ENCODE measurements at places on chromosomes 6 and 20. TPM values are rescaled to one million over a fixed set of nuclear protein-coding genes. Genes with fewer than 3 reads are reported as not detected.

Gene ESR1
- total RNA-seq: 0.94 TPM

Gene FAM217A
- total RNA-seq: not detected

Gene C6orf118
- total RNA-seq: not detected

Gene E2F1
- total RNA-seq: 62.5 TPM

Gene RHAG
- not detected for total RNA-seq

Gene FAM209B
- total RNA-seq: 1.1 TPM

DNA sequence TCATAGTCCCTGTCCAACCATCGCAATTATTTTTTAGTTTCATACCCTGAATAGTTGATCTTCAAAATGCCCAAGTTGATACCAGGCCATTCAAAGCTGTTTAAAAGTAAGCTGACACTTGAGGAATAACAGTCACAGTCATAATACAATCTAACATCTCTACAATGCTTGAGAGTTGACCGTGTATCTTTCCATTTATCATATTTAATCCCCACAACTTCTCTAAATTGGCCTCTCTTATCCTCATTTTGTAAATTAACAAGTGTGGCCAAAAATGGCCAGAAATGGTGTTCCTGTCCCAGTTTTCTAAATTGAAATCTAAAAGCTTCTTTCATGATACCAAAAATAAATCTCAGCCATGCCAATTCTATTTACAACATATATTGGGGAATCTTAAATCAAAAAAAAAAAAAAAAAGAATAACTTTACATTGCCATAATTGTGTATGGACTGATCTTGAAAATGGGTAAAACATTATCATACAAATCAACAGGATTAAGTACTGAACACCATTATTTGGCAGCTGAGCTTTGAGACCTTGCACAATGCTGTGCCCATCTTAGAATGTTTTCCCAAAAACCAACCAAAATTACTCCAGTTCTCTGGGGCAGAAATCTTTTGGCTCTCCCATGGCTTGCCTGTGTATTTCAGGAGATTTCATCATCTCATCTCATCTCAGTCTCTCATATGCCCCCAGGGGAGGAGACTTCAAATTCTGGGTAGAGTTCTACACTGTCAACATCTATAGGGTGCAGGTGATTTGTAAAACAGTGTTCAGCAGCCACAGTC, 448.7 kb upstream of the JARID2 start:
- peaks cover 8% of the 10 kb centered on the region for H3K27me3 ChIP-seq
- H3K4me3 ChIP-seq: no peak overlapping the region
- no peak overlapping the region for H3K27ac ChIP-seq
- H3K4me1 ChIP-seq: peaks cover 7% of the 10 kb centered on the region
- H3K36me3 ChIP-seq: no peaks in the 10 kb centered on the region

GRCh38 chr6:37540390-37540789, 40.7 kb upstream of the CCDC167 start:
- no peak overlapping the region for H3K4me3 ChIP-seq
- H3K27ac ChIP-seq: no peak overlapping the region
- H3K36me3 ChIP-seq: no peaks in the 10 kb centered on the region

GRCh38 chr6:105077596-105078385, 102.0 kb downstream of the POPDC3 start:
- H3K4me3 ChIP-seq: no peak overlapping the region
- DNase-seq: no peak
- peaks cover 11% of the 10 kb centered on the region for H3K27me3 ChIP-seq
- H3K36me3 ChIP-seq: no peaks in the 10 kb centered on the region
- no peak overlapping the region for H3K27ac ChIP-seq

DNA sequence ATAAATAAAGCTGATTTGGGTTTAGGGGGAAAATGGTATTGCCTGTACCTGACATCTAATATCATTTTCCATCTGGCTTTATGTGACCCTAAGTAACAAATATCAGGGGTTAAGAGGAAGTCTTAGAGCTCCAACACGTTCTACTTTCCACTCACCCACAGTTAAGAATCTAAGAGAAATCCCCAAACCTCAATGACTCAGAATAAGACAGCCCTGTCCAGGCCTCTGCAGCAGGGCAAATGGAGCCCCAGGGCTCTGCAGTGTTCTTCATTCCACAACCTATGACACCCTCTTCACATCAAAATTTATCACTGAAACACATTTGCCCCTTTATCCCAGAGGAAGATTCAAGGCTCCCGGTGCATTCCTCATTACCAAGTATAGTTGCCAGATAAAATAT, 20.3 kb upstream of the TENT5A start:
- no peak overlapping the region for H3K4me3 ChIP-seq
- H3K27ac ChIP-seq: no peak overlapping the region
- H3K36me3 ChIP-seq: no peaks in the 10 kb centered on the region
- H3K4me1 ChIP-seq: peaks cover 3% of the 10 kb centered on the region
- DNase-seq: no peak

DNA sequence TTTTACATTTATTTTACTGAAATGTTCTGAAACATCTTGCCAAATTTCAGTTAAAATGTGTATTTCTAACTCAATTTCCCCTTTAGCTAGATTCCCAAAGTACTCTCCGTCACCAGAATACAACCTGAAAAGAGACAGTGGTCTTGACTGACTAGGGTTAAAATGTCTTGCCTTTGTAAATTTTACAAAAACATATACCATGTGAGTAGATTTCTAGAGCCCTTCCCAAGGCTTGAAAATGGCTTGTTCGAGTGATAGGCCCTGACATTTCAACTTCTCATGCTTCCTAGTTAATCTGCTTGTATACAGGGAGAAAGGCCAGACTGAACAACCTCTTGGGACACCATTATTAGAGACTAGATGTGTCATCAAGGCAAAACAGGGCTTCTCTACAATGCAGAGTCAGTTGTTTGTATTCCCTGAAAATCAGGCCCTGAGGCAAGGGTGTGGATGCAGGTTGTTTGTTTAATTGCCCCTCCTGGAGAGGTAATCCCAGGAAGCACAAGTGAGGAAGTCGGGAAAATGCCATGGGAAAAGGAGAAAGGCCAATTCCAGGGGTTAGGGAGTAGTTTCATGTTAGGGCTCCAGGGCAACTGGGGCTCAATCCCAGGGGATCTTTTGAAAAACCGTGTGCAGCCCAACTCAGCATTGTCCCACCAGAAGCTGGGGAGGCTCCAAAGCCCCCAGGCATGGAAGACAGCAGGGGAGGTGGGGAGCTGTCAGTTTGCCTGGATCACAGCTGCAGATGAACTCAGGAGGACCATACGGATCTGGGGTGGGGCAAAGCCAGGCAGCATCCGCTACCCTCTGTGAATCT, 11.6 kb upstream of the TFB1M start:
- no peaks in the 10 kb centered on the region for H3K36me3 ChIP-seq
- DNase-seq: no peak
- no peaks in the 10 kb centered on the region for H3K27me3 ChIP-seq
- peaks cover 18% of the 10 kb centered on the region for H3K4me1 ChIP-seq
- H3K4me3 ChIP-seq: no peak overlapping the region
- H3K27ac ChIP-seq: no peak overlapping the region

DNA sequence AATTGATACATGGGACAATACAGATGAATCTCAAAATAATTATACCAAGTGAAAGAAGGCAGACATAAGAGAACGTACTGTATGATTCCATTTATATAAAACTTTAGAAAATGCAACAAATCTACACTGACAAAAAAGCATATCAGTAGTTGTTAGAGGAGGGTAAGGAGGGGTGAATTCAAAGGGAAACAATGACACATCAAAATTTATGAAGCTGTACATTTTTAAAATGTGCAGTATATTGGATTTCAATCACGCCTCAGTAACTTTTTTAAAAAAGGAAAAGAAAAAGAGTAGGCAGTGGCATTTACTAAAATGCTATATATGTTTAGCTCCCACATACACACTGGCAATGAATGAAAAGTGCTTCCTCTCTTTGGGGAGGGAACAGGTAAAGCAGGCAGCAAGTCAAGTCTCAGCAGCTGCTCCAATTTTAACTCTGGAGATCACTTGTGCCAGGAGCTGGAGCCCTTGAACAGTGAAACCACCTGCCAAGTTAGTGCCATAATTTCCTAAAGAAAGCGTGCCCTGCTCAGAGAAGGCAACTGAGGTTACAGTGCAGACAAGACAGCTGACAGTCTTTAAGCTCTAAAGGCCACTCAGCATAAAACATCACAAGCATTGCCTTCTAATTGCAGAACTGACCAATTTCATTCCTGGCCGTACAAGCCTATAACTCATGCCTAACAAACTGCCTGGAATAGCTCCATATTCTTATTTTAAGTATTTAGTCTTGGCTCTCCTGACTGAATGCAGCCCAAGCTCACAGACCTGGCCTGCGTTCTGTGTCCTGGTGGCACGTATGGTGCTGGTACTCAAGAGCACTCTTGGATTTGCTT, 10.9 kb downstream of the FKBP1A start:
- DNase-seq: no peak

DNA sequence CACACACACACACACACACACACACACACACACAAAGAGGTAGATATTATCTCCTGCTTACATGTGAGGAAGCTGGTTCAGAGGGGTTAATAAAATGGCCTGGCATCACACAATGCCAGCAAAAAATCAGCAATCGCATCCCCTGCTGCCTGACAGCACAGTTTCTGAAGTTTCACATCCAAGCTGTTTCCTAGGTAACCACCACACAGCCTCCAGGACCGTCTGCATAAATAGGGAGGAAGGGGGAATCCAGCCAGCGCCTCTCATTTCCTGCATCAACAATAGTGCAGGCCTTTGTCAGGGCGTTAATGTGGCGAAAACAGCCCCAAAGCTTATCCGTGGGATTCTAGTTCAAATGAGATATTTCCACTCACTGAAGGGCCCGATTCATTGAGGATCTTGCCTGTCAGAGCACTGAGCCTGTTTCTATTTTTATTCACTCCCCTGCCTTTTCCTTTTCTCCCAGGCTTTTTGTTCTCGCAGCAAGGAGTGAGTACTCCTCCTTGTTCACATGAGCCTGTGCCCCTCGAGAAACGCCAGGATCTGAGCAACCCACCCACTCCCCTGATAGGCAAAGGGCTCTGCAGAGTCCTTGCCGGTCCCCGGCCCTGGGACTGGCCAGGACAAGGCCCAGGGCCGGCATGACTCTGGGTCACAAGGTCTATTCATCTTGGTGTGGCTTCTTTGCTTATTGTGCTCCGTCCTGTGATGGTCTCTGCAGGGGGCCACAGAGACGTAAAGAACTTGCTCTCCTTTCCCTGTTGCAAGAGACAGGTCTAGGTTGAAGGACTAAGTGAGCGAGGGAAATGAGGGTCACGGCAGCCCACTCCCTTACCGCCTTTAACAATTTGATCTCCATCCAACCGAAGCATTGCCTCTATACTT, 32.7 kb downstream of the TUBB2B start:
- no peaks in the 10 kb centered on the region for H3K4me1 ChIP-seq
- H3K27me3 ChIP-seq: peaks cover 5% of the 10 kb centered on the region
- H3K27ac ChIP-seq: no peak overlapping the region
- DNase-seq: no peak

- H3K27ac ChIP-seq: peak overlapping the region; percentile 72
- H3K27me3 ChIP-seq: no peaks in the 10 kb centered on the region
- peak overlapping the region; percentile 58 for H3K4me3 ChIP-seq
- H3K36me3 ChIP-seq: peaks cover 3% of the 10 kb centered on the region
- peaks cover 69% of the 10 kb centered on the region for H3K4me1 ChIP-seq
- no peak for DNase-seq
These were observed 4.5 kb downstream of the IGF2R start for GRCh38 chr6:159973406-159973805.

DNA sequence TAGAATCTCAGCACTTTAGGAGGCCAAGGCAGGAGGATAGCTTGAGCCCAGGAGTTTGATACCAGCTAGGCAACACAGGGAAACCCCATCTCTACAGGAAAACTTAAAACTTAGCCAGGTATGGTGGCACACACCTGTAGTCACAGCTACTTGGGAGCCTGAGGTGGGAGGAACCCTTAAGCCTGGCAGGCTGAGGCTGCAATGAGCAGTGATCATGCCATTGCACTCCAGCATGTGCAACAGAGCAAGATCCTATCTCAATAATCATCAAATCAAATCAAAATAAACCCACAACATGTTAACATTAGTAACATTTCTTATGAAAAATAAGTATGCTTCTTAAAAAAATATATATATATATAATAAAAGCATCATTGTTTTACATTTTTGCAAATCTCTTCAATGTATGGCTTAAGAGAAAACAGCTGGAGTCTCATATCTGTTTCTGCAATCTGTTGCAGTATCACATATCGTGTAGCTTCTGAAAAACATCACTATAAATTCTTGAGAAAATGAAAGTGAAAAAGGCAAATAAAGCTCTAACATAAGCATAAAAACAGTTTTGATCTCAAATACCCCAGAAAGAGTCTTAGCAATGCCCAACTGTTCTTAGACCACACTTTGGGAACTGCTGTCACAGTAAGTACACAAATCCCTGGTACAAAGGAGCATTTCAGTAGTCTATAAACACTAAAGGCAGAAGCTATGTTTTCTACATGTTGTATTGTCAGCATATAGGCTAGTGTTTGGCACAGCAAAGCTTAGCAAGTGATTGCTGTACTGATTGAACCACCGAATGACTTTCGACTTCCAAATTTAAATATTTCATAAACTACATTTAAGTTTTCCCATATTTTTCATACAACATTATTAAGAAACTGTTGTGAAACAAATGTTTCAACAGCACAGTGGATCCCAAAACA, 8.0 kb downstream of the MMUT start:
- peaks cover 6% of the 10 kb centered on the region for H3K36me3 ChIP-seq
- no peak overlapping the region for H3K4me3 ChIP-seq
- H3K27me3 ChIP-seq: no peaks in the 10 kb centered on the region
- no peak for DNase-seq
- no peak overlapping the region for H3K27ac ChIP-seq

DNA sequence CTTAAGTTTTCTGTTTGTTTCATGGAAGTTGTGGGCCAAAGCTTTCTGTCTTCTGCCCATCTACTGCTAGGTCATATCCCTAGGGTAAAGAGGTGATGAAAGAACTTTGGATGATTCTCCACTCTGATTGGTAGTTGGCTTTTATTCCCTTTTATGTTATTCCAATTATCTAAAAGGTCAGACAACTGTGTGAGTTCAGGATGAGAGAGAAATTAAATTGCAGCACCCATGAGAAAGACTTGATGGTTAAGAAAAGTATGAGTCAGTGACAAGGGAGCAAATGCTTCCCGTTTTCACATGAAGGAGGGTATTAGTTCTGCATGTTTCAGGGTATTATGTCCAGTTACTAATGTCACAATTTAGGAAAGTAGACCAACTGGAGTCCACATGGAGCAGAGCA, 136.3 kb downstream of the CD109 start:
- H3K27me3 ChIP-seq: no peaks in the 10 kb centered on the region
- no peak overlapping the region for H3K4me3 ChIP-seq
- no peak overlapping the region for H3K27ac ChIP-seq
- no peak for DNase-seq
- no peaks in the 10 kb centered on the region for H3K4me1 ChIP-seq
- no peaks in the 10 kb centered on the region for H3K36me3 ChIP-seq

DNA sequence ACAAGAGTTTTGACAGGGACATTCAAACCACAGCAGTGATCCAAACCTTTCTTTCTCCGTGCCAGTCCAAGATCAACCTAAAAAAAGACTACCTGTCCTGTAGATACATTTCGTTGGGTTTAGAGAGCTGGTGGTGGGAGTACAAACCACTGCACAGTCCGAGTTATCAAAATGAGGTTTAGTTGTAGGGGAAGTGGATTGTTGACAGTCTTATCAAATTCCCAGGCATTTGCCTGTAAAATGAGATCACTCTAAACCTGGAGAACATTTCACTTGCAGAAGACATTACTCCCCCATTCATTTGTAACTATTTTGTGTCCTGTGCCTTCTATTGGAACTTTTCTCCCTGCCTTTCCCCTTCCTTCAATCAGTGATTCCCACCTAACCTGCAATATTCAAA, 469.6 kb upstream of the JARID2 start:
- H3K4me1 ChIP-seq: no peaks in the 10 kb centered on the region
- H3K36me3 ChIP-seq: no peaks in the 10 kb centered on the region
- no peak overlapping the region for H3K4me3 ChIP-seq
- DNase-seq: no peak
- H3K27ac ChIP-seq: no peak overlapping the region

- no peaks in the 10 kb centered on the region for H3K36me3 ChIP-seq
- H3K4me3 ChIP-seq: no peak overlapping the region
- no peaks in the 10 kb centered on the region for H3K4me1 ChIP-seq
- no peaks in the 10 kb centered on the region for H3K27me3 ChIP-seq
- no peak for DNase-seq
These were observed 587.2 kb downstream of the PRKN start for GRCh38 chr6:162140251-162140852.
